Activated CD8-positive, alpha-beta memory T cell treated with anti-CD3 and anti-CD28 coated beads for 1 hour (primary cell): ENCODE measurements at places on chromosomes 2 and 18.

DNA sequence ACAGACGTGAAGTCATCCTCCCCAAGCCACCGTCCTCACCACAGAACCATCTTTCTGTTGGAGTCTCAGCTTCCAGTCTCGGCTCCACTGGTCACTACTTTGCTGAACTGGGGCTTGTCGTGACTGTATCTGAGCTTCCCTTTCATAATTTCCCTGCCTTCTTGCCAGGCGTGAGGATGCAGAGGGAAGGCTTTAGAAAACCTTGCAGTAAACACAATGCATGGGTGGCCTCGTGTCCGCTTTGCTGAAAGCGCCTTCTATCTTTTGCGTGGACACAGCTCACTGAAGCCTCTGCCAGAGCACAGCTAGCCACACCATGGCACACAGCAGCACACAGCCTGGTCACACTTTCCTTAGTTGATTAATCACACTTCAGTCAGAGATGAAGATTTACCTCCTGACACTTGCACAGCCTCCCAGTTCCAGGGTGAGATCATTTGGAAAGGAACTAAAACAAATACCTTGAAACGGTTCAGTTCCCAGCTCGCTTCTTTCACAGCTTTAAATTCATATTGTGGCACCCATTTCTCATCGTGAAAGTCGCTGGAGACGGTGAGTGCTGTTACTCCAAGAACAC is 2.8 kb upstream of the GPR45 start:
- no peak for DNase-seq

- no peak for DNase-seq
These were observed 804.5 kb downstream of the TDRD15 start for GRCh38 chr2:21928292-21928691.

GRCh38 chr2:36965751-36966369 is 476 bp downstream of the STRN start:
- DNase-seq = peak; percentile 11

GRCh38 chr2:66683599-66683998 is 248.7 kb downstream of the MEIS1 start:
- DNase-seq = no peak

DNA sequence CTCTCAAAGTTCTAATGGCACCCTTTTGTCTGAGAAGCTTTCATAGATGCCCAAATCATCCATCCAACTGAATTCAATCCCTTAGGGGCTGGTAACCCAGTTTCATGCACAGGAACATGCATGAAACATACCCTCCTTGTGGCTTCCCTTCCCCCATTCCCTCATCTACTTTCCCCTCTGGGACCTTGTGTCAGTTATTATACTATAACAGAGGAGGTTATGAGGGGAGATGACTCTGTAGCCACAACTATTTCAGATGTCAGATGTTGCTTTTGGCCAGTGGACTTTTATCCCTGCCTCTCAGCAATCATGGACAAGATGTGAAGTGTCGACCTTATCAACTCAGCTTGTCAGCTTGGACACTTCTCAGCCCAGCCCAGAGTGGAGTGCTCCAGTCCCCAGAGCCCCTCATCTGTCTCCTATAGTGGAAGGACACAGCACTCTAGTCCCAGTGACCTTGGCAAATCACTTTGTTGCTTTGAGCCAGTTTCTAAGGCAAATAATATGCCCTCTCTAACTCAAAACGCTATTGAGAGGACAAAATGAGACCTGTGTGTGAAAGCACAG is 8.4 kb downstream of the DHRS9 start:
- DNase-seq = no peak

DNA sequence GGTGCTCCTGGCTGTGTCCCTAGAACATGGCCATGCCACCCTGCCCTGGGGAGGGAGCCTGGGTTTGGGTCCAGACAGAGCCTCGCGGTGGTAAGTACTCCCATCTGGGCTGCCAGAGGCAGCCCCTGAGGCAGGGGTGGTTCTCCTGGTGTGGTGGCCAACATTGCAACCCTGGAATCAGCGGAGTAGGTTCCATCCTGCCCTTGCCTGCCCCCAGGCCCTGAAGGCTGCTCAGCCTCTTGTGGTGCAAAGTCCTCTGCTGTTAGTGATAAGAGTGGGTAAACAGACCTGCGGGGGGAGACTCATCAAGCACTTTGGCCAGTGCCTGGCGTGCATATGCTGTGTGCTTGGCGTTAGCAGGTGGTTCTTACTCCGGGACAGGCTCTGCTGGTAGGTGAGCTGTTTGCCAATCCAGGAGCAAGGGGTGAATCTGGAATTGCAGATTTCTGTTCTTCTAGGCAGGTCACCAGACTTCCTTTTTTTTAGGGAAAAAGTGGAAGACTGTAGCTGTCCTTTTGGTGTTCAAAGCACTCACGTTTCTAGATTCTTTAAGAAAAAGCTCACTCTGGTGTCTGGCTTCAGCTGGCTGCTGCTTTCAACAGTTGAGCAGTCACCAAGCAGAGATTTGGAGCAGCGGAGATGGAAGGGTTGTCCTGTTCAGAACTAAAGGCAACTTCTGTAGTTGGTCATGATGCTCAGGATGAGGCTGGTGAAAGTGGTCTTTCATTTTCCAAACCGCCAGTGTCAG is 3.2 kb downstream of the CNNM3 start:
- no peak for DNase-seq

DNA sequence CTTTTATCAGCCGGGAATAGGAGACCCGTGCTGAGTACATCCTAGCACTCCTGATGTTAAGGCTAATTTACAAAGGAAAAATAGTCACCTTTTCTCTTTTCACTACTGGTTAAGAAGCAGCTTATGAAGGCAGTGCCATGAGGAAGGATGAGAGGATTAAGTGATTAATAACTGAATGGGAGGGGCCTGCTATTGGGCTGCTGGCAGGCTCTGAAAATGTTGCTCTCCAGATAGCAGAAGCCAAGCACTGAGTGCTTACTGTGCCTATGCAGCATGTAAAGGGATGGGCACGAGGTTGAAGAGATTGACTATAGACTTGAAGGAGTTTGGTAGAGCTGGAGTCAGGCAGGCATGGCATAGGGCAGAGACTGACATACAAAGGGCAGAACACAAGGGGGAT is 282.4 kb upstream of the THSD7B start:
- no peak for DNase-seq

- DNase-seq = no peak
These were observed 1579.2 kb upstream of the ACVR2A start for GRCh38 chr2:146265656-146266055.

DNA sequence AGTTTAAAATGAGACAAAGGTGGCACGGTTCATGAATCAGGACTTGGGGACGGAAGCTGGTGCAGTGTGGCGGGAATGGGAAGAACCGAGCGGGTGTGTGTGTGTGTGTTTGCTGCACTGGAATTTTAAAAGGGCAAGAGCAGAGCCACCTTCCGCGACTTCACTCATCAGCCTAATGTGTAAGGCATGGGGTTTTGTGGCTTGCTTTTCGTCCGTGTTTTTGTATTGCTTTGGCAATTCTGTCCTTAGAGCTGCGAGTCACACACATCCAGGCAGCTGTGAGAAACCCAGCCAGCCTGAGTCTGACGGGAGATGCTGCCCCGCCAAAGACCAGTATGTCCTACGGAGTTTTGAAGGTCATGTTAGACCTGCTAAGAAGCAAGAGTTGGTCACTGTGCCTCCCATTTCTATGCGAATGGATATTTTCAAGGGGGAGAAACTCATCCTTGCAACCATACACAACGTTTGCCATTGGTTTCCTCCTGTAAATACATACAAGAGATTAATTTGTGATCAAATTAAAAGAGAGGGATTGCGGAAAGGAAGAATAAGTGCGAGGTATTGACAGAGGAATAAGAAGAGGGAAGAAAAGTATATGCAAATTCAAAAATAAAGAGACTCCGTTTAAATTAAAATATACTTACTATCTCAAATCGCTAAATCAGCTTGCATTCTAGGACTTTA is 665 bp upstream of the CACNB4 start:
- DNase-seq = no peak

DNA sequence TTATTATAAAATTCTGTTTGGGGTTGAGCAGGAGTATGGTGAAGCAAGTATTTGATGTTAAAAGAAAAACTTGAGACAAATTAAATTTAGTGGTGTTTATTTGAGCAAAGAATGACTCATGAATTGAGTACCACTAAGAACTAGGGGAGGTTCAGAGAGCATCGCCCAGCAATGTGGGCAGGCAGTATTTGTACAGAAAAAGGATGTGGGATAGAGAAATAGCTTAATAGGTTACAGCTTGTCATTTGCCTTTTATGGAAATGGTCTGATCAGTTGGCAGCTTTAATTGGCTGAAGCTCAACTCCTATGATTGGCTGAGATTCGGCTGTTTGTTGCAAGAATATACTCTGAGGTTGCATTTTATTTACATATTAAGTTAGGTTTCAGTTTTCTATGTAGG is 68.2 kb downstream of the LRATD1 start:
- no peak for DNase-seq

DNA sequence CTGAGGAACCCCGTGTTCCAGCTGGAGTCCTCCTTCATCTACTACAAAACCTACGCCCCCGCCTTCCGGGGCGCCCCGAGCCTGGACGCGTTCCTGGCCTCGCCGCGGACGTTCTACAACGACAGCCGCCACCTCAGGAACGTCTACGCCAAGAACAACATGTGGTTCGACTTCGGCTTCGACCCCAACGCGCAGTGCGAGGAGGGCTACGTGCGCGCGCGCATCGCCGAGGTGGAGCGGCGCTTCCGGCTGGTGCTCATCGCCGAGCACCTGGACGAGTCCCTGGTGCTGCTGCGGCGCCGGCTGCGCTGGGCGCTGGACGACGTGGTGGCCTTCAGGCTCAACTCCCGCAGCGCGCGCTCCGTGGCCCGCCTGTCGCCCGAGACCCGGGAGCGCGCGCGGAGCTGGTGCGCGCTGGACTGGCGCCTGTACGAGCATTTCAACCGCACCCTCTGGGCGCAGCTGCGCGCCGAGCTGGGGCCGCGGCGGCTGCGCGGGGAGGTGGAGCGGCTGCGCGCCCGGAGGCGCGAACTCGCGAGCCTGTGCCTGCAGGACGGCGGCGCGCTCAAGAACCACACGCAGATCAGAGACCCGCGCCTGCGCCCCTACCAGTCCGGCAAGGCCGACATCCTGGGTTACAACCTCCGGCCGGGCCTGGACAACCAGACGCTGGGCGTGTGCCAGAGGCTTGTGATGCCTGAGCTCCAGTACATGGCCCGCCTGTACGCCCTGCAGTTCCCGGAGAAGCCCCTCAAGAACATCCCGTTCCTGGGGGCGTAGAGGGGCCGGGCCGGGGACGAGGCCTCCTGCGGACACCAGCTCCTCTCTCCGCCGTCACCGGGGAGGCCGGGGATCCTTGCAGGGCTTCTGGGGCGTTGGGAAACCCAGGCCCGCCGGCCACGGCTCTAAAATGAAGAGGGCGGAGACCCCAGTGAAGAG is 5.3 kb upstream of the NEU4 start:
- DNase-seq = peak; percentile 19

DNA sequence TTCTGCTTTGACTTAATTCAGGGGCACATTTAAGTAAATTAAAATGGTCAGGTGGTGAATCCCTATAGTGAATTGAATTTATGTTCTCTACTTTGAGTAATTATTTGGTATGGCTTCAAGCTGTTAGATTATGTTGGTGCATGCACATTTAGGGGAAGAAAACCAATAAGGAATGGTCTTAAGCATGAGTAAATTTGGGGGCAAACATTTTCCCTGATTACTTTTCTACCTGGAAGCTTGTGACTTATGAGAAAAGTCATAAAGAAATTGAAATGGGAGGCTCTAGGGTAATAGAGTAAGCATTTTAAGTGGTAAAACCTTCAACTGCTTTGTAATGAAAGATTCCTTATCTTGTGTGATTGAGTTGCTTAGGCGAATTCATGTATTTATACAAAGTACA is 112.5 kb downstream of the MYO1B start:
- no peak for DNase-seq

DNA sequence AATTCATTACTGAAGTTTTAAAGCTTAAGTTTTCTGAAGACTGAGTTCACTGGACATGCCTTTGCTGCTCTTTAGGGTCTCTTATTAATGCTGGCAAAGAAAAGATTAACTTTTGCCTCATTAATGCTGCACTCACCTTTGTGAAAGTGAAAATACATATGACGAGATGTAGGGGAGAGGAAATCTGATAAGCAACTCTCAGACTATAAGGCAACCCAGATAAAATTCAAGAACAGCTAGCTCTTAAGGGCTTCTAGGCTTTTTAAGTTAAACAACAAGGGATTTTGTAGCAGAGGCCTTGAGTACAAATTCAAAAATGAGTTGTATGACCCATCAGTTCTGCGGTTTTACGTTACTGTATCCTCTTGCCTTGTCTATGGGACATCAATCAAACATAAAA is 143.7 kb downstream of the USP34 start:
- no peak for DNase-seq

GRCh38 chr2:20637147-20637546 is 13.8 kb downstream of the HS1BP3 start:
- DNase-seq = no peak

DNA sequence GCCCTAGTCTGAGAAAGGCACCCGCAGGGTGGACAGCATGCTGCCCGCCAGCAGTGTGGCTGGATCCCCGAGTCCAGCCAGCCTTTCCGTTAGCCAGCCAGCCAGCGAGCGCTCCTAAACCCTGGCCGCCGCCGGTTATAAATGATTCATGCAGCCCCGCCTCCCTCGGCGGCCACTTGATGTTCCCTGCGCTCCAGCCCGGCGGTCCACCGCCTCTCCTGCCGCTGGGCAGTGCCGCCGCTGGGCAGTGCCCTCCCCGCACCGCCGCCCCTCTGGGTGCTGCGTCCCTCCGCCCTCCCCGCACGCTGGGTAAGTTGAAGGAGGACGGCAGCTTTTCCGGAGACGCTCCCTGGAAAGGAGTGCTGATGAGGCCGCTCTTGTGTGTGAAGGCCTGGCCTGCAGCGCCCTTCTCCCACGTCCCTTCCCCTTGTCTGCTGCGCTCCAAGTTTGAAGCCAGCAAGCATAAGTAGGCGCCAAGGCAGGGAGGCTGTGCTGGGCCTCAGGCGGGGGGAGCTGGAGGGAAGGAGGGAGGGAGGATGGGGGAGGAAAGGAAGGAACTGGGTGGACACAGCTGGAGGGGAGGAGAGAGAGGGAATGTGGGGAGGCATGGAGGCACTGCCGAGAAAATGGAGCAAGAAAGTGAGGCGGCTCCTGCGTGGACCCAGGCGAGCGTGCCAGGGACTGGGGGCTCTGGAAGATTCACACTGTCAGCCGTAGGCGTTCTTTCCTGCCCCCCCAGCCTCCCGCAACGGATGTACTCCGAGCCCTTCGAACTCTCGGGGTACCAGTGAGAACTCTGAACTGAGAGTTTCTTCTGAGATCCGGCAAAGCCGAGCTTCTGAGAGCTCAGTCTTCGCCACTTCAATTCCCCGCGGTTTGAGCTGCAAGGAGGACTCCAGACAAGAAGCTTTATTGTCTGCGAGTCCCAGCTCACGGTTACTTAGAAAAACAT is 131.9 kb downstream of the GLI2 start:
- DNase-seq = no peak

- DNase-seq = no peak
These were observed 101.2 kb downstream of the PTPN4 start for GRCh38 chr2:119860924-119861323.

GRCh38 chr2:12584338-12584737 is 132.4 kb upstream of the TRIB2 start:
- no peak for DNase-seq

- no peak for DNase-seq
These were observed 20.9 kb downstream of the MAP4K3 start for GRCh38 chr2:39416140-39416539.

DNA sequence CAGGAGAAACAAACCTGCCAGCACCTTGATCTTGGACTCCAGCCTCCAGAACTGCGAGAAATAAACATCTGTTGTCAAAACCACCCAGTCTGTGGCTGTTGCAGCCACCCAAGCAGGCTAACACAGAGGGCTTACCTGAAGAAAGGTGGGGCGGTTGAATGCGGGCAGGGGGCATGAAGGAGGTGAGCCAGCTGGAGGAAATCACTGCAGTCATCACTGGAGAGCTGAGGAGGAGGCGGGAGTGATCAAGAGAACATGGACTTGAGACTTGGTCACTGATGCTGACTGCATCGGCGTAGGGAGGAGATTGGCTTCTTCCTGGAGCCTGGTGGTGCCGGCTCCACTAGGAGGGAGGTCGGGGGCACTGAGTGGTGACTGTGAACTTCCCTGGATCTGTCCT is 14.6 kb upstream of the ARMC9 start:
- no peak for DNase-seq
